ENCODE measurements at places on chromosomes 16 and 17. TPM values are rescaled to one million over a fixed set of nuclear protein-coding genes. Genes with fewer than 3 reads are reported as not detected.

DNA sequence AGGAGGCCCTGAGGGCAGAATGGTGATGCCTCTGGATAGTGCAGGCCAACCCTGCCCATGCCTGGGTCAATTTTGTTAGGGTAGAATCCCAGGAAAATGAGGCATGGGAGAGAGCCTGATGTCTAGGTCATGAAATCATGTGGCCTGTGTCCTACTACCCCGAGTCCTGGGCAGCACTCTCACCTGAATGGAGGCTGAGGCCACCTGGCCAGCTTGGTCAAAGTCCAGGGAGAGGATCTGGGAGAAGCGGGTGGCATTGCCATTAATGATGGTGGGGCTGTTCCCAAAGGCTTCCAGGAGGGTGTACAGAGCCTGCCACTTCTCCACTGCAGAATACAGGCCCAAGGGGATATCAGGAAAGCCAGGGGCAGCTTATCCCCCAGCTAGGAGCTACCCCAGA lies 59.8 kb downstream of the MYO18A start:
- no peak for ATAC-seq

DNA sequence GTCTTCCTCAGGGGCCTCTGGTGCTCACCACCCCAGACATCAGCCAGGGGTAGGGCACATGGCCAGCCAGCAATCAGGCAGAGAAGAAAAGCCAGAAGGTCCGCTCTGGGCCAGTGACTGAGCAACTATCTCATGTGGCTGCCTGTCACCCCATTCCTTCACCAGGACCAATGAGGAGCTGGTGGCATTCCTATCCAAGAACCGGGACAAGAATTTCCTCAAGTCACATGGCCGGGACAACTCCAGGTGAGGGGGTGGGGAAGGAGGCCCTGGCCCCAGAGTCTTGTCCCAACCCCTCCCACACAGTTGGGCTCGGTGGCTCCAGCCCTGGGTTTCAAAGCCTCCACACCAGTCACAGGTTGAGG lies 9.4 kb downstream of the XYLT2 start:
- no peak for ATAC-seq

- ATAC-seq: peak; percentile 19
These were observed 48.2 kb upstream of the MEIOC start for GRCh38 chr17:44607836-44608690.

DNA sequence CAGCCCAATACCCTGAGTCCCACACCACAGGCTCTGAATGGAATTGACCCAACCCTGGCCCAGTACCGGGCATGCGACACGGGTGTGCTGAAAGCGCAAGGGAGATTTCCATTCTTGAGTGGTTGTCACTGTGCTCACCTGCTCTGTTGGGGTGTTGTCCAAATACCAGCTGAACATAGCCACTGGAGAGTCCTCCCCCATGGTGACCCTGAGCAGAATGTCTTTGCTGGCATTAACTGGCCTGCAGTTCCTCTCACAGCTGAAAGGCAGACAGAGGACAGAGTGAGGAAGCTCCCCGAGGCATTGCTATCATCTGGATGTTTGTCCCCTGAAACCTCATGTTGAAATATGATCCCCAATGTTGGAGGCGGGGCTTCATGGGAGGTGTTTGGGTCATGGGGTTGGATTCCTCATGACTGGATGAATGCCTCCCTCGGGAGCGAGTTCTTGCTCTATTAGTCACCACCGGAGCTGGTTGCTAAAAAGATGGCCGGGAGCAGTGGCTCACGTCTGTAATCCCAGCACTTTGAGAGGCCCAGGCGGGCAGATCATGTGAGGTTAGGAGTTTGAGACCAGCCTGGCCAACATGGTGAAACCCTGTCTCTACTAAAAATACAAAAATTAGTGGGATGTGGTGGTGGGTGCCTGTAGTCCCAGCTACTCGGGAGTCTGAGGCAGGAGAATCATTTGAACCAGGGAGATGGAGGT lies 57.3 kb upstream of the BCO1 start:
- peak; percentile 93 for ATAC-seq

The CARD14 gene
- total RNA-seq: not detected

The SPNS3 gene
- not detected for total RNA-seq

The TP53TG3F gene
- total RNA-seq: not detected
